IPS DF 19.7 (cell line): ENCODE measurements at places on chromosomes 6 and 20.

DNA sequence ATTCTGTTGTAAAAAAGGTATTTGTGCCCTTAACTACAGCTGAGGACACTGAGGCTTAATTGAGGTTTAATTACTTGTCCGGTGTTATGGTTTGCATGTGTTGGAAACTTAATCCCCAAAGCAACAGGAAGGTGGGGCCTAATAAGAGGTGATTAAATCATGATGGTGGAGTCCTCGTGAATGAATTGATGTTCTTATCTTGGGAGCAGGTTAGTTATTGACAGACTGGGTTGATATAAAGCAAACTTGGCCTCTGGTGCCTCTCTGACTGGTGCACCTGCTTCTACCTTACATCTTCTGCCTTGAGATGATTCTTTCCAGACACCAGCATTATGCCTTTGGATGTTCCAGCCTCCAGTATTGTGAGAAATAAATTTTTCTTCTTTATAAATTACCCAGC, 306.5 kb upstream of the HS3ST5 start:
- DNase-seq = no peak

GRCh38 chr6:154318721-154319120, 37.9 kb downstream of the IPCEF1 start:
- DNase-seq = no peak

- DNase-seq = no peak
Observed at GRCh38 chr20:35446356-35447078, 8.5 kb upstream of the GDF5 start.

DNA sequence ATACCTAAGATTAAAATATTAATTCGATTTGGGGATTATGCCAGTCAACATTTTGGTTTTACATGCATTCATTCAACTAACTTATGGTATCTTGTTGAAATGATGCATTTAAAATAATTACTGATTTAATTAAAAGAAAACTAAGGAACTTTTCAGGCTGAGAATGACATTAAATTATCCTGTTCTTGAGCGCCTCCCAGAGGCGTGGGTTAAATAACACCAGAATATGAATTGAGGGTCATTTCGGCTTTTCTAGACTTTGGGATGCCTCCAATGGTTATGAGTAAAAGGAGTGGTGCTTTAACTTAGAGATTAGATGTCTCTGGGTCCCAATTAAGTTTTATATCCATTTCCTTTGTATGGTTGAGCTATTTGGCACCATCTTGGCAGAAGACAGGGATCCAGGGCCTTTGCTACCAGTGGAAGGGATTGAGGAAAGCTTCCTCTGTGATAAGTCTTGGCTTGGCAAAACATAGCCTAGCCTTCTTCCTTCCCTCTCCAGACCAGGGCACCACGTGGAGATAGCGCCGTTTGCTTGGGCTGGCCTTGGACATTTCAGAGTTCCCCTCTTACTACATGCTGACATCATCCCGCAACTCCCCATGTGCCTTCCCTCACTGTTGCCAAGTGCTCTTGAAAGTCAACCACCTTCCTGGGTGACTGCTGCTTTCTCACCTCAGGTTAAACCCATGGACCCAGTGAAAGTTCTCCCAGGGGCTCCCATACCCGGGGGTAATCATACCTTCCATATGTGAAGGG, 28.7 kb downstream of the GNAS start:
- no peak for DNase-seq
